Activated naive CD8-positive, alpha-beta T cell treated with anti-CD3 and anti-CD28 coated beads for 36 hours (primary cell): ENCODE measurements at places on chromosomes 1 and 21. TPM values are rescaled to one million over a fixed set of nuclear protein-coding genes. Genes with fewer than 3 reads are reported as not detected.
A peak's percentile ranks its signal among the peaks of the same experiment; 100 is the strongest.

DNA sequence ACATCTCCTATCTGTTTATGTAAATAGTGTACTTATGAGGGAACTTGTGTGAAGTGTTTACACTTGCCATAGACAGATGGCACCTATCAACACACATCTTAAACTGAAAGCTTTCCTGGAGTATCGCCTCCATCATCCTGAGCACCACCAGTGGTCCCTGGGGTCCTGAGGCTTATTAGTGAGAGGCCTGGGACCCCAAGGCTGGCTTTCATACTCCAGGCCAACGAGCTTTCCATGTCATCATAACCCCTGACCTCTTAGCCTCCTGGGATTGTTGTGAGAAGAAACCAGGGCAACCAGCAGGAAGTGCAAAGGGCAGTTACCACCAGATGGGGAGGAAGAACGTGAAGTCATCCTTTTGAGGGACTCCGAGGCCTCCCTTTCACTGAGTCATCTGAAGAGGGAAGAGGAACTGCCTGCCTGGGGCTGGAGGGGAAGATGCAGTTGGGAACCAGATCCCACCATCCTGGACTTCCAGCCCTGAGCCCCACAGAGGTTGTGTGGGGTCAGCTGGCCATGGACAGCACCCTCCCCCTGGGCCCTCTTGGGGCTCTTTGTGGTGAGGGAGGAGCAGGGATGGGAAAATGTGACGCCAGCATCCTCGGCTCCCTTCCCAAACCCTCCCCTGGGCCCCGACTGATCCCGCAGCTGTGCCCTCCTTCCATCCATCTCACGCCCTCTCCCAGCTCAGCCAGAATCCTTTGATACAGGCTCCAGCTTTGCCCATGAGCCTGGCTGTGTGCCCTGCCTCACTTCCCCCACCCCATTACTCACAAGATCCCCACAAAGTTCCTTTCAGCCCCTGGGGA, 5.8 kb downstream of the INKA2 start:
- DNase-seq, result no peak

DNA sequence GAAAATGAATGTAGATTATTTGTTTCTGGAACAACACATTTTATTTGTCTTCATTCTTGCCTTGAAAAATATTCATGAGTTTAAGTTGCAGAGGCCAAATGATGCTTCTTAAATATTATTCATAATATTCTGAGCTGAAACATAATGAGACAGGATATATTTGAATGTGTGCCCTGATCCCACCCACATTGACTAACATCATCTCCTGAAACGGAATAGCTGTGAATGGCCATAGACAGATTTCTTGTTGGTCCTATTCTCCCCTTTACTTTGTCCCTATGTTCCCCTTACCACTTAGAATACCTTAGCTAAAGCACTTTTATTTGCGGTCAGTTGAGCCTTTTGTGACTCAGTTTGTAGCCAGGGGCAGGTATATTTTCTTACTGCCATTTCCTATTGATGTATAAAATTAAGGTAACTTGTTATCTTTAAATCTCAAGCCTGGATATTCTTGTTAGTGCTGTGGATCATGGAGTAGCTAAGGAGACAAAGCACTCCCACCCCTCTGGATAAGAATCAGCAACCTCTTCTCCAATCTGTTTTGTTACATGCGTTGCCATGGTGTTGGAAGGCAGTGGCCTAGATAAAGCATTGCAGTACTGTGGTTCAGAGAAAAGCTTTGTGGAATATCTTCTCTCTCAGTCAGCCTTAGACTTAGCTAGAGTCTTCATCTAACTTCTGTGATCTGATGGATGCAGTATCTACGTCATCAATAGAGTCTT, 478.5 kb upstream of the DEPDC1 start:
- DNase-seq, result no peak

- DNase-seq, result no peak
These were observed 41.4 kb downstream of the TRIM62 start for GRCh38 chr1:33140153-33141149.

DNA sequence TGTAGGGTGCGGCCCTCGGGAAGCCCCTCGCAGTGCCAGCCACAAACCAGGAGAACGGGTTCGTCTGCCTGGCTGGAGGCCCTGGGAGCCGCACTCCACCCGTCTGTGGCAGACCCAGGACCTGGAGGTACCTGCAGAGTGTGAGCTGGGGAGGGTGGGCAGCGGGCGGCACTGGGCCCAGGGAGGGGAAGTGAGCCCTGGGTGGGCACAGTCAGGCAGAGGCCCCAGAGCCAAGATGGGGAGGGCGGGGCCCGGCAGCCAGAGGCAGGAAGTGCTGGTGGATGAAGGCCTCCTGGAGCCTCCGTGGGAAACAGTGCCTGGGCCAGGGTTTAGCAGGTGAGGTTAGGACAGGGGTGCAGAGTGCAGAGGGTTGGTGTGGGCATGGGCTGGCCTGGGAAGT, 4.0 kb upstream of the PEX10 start:
- DNase-seq, result peak; percentile 39

C1QTNF12 gene
- 2.4 TPM for total RNA-seq
